ENCODE measurements at places on chromosomes 11 and 22.

DNA sequence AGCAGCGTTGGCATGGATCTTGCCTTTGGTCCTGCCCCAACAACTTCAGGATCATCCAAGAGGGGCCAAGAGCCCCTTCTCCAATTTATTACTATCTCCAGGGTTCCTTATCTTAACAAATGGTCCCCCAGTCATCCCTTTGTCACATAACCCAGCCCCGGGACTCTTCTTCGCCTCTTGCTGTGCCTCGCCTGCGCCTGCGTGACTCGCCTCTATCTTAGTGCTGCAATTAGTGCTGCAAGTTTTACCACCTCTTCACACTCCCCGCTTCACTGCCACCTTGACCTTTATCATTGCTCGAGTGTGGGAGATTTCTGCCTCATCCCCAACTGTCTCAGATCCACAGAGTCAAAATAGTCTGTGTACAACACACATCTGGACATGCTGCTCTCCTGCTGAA lies 4.0 kb upstream of the IGSF22 start:
- no peak for DNase-seq

DNA sequence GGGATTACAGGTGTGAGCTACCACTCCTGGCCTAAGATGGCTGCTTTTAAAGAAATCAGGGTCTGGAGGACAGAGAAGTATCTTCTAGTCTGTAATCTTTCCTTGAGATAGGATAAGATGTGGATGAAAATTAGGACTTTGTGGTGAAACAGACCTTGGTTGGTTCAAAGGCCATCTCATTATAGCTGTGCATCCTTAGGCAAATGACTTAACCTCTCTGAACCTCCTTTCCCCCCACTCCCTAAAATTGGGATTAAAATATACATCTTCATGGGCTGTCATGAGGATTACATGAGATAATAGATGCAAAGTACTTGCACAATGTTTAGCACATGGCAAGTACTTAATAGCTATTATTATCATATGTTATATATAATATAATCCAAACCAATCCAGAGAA lies 10.8 kb upstream of the E2F8 start:
- no peak for DNase-seq

- DNase-seq: no peak
Observed at GRCh38 chr22:37100589-37101127, 8.9 kb downstream of the TMPRSS6 start.

DNA sequence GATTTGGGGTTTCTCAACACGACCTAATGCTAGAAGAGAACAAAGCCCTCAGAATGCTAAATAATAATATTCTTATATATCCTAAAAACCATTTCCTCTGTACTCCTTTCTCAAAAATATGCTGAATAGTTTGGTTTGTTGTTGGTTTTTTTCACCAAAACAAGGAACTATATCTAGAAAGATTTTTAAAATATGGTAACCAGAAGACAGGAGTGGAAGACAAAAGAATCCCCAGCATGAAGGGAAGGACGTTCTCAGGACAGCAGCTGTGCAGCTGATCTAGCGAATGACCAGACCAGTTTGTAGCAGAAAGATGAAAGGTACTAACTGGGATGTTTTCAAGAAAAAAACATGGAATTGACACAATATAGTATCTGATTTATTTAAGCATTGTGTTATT lies 19.3 kb downstream of the FEZ1 start:
- DNase-seq: no peak

- DNase-seq: no peak
Observed at GRCh38 chr11:62131170-62131464, 7.3 kb downstream of the INCENP start.
